Kidney capillary endothelial cell (primary cell): ENCODE measurements at places on chromosomes 2 and 18.
A peak's percentile ranks its signal among the peaks of the same experiment; 100 is the strongest.

DNA sequence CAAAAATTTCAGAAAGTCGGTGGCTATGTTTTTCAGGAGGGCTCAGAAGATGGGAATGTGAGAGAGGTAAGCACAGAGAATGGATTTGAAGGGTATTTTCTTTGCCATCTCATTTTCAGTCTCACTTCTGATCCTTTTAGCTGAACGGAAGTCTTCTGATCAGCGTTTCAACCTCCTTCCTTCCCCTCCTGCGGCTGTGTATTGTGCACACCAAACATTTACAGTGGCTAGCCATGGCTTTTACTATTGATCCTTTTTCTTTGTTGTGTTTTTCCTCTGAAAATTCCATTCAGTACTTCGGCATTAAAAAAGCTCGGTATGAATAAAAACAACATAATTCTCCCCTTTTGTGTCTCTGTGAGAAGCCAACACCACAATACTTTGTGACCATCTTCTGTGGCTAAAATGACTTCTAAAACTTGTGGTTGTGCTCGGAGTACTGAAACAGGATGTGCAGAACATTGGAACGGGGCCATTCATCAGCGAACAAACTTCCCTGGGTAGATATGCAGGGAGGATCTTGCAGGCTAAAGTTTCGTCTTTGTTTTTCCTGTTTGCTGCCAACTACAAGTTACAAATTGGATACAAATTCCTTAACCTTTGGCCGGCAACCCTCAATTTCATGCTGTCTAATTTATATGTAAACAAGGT, 260.8 kb upstream of the FAM98A start:
- peak; percentile 16 for DNase-seq

DNA sequence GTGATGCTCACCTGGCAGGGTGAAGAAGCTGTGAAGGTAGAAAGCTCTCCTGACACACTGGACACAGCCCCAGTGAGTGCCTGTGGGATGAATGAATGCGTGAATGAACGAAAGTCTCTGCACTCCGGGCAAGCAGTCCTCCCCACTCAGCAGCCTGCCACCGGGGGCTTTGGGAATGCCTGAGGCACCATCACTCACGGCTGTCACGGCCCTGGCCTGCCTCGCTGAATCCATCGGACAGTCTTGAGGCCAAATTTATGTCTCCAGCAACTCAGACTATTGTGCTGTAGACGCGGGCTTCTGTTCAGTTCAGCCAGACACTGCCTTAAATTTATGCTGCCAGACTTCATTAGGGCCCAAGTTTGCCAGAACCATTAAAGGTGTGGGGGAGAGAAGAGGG, 62.9 kb upstream of the TEX51 start:
- DNase-seq: no peak

DNA sequence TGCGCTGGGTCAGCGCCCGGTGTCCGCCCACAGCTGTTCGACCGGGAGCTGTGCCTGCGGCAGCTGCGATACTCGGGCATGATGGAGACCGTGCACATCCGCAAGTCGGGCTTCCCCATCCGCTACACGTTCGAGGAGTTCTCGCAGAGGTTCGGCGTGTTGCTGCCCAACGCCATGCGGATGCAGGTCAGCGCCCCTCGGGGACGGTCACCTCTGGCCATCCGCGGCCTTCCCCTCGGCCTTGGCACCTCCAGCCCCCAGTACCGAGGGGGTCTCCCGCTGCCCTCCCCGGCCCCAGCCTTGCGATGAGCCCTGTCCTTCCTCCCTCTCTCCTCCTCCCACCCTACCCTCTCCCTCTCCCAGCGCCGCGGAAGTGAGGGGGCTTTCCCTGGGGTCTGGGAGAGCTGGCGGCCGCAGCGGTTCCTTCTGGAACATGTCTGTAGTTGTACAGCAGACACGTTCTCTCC, 53.2 kb upstream of the GPR17 start:
- DNase-seq: no peak

- DNase-seq: no peak
Measured at GRCh38 chr2:2831633-2832032, 500.6 kb upstream of the MYT1L start.

DNA sequence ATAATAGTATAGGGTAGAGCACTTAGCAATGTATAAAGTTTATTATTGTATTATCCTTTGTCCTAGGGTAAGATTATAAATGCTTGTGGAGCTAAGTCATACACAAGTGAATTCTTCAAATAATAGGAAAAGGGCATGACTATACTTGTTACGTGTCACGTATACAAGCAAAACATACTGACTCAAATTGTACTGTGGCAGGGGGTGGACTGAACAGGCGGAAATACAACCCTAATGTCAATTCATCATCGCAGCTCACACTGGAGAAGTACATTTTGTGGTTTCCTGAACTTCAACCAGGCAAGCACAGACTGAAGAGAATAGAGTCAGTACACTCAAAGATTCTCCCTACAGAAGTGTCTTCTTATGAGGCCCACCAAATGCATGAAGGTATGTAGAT, 201.0 kb downstream of the MBD2 start:
- DNase-seq: peak; percentile 2

- DNase-seq: no peak
Measured at GRCh38 chr2:99784946-99785345, 295.1 kb upstream of the REV1 start.

GRCh38 chr2:29202819-29203495, 87.7 kb downstream of the CLIP4 start:
- no peak for DNase-seq

- no peak for DNase-seq
Measured at GRCh38 chr18:902229-902628, 2.4 kb upstream of the ADCYAP1 start.

GRCh38 chr18:33665187-33665586, 87.2 kb downstream of the ASXL3 start:
- DNase-seq: no peak

DNA sequence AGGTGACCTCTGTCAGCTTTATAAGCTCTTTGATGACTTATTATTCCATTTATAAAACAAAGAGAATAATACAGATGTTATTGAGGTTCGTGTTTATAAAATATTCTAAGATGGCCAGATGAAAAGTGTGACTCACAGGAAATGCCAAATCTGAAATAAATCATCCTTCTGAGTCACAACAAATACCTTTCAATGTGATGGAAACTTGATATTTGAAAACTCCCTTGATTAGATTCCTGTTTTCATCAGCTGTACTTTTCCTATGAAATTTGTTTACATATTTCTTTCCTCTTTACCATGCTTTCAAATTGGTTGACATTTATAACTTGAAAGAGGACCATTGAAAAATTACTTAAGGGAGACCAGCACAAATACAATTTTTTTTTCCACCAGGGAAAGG, 30.6 kb upstream of the PPP1R1C start:
- peak; percentile 90 for DNase-seq

GRCh38 chr2:204110338-204110741, 173.8 kb downstream of the ICOS start:
- peak; percentile 80 for DNase-seq

- no peak for DNase-seq
Measured at GRCh38 chr2:71130905-71131244, 441 bp downstream of the MPHOSPH10 start.

DNA sequence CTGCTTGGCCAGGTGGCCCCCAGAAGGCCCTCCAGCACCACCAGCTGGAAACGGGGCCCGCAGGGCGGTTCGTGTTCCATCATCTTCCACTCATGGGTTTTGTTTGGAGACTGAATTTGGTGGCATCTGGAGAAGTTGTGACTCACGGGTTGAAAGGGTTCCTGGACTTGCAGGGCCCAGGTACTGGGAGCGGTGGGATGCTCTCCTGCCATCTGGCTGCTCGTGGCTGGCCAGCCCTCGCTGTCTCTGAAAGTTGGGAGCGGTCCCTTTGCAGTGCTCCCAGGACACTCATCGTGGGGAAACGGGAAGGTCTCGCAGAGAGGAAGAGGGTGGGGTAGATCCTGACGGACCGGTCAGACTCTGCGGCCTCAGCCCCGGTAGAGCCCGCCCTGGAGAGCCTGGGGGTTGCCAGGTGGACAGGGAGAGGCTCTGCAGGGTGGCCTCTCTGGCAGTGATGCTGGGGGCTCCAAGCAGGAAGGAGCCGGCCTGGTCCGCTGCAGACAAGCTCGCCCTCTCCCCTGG, 47.5 kb downstream of the TWIST2 start:
- no peak for DNase-seq

DNA sequence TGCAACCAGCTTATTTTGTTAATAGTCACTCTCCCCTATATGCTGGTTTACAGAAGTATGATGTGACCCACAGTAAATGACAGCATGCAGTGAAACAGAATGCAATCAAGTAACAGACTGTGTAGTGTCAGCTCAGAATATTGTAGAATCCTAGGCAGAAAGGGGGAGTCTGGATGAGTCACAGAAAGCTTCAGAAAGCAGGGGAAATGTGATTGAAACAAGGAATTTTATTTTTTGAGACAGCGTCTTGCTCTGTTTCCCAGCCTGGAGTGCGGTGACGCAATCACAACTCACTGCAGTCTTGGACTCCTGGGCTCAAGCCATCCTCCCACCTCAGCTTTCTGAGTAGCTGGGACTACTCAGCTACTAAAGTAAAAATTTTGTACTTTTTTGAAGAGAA, 219.9 kb upstream of the FBXO11 start:
- DNase-seq: no peak

GRCh38 chr2:239296020-239296932, 104.5 kb downstream of the HDAC4 start:
- no peak for DNase-seq

- DNase-seq: no peak
Measured at GRCh38 chr2:8241317-8241716, 440.5 kb upstream of the ID2 start.

- no peak for DNase-seq
Measured at GRCh38 chr2:38933653-38934052, 44.0 kb downstream of the ARHGEF33 start.

DNA sequence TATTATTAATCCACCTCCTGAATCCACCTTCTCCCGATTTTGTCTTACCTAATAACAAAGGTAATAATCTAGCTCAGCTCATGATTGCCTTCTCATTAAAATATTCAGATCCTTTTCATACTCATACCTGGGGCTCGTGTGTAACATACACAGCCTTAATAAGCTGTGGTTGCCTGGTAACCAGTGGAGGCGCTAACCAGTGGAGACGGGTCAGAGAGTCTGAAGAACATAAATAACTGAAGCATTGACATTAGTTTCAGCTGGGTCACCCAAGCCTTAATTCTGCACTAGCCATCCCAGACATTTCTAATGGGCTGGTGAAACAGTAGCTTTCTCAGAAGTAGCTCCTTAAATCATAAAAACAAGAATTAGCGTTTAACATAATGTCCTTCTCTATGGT, 14.8 kb upstream of the DTNA start:
- DNase-seq: no peak

GRCh38 chr2:98334439-98335078, 11.7 kb upstream of the CNGA3 start:
- peak; percentile 92 for DNase-seq

DNA sequence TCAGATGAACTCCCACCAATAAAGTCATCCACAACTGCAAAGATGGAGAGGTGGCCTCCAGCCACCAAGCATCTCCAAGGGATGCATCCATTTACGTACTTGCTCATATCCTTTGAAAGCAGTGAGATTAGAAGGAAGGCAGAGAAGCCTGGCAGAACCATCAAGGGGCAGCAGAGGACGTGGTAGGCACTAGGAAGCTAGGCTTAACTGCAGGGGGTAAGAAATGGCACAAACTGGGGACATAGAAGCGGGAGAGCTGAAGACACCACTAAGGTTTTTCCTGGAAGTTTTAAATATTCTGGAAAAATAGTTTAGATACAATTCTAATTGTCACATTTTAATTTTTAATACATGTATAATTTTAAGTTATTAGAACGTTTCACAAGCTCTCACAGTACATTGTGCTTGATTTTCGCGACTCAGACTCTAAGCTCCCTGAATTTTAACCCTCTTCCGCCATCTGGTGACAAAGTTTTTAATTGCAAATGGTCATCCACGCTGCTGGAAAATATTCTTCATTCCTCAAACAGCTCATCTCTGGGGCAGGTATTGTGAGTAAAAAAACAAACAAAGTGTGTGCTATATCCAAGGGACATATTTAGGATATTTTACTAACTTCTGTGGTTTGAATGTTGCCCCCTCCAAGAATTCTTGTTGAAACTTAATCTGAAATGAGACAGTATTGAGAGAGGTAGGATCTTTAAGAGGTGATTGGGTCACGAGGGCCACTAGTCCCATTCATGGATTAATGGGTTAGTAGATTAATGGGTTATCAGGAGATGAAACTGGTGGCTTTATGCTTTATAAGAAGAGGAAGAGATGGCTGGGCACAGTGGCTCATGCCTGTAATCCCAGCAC, 1.6 kb upstream of the PSTPIP2 start:
- peak; percentile 67 for DNase-seq

DNA sequence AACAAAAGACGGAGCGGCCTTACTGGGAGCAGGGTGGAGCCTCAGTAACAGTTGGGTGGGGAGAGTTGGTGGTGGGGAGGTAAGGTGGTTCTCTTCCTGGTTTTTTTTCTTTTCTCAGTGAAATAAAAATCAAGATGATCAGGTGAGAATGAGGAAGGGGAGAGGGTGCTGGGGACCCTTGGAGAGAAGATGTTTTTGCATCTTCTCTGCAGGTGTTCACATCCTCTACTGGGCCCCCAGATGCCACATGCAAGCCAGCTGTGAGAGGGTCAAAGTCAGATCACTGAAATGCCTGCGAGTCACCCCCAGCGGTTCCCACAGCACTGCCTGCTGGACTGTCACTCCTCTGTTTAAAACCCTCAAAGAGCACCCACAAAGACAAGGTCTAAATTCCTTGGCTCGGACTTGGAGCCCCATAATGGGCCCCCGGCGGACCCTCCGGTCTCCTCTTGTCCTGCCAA, 69.8 kb upstream of the FHL2 start:
- DNase-seq: no peak
